Lower lobe of right lung (tissue), 2 donors: ENCODE measurements at places on chromosomes 5 and 9. TPM values are rescaled to one million over a fixed set of nuclear protein-coding genes. Genes with fewer than 3 reads are reported as not detected.

The TNC gene
- 18.5 TPM for total RNA-seq

GRCh38 chr5:38600329-38601045, 44.0 kb upstream of the LIFR start:
- no peak for DNase-seq

The PCDHGA2 gene
- total RNA-seq, result 2.7 TPM

The ADRA1B gene
- 3.8 TPM for total RNA-seq

DNA sequence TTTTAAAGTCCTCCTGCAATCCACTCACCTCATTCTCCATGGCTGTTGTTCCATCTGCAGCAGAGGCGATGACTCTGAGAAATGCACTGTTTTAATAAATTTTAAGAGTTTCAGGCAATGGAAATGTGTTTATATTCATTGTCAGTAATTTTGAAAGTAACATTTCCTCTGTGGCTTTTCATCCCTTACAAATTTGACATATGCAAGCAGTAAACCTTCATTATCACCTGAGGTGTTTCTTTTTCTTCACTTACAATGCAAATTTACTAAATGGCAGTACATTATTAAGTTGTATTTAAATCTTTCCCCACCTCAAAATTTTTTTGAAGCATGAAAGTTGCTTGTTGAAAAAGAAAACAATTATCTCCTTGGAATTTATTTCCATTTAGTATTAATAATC, 136.9 kb downstream of the DIRAS2 start:
- no peak for DNase-seq

DNA sequence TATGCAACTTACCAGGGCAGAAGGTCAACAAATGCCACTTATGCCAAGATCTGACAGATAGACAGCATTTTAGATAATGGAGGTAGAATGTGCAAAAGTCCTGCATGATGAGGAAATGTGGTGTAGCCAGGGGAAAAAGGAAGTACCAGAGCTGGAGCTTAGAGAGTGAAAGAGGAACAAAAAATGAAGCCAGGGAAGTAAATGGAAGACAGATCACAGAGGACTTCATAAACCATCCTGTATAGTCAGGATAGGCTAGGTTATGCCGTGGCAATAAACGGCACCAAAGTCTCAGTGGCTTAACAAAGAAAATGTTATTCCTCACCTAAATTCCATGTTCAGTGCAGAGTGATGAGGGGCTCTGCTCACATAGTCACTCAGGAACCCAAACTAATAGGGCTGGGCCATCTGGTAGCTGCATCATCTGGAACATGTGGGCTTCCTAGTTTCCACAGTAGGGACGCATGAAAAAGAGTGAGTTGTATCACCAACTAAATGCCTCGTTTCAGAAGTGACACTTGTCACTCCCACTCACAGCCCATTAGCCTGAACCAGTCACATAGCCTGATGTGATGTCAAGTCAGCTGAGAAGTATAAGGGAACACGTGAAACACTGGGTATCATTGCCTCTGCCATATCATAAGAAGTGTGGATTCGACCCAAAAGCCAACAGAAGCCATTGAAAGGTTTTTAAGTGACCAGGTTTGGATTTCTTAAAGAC, 70.3 kb downstream of the SH3RF2 start:
- no peak for DNase-seq
